Stimulated activated naive CD4-positive, alpha-beta T cell (primary cell): ENCODE measurements at places on chromosomes 1 and 21.

DNA sequence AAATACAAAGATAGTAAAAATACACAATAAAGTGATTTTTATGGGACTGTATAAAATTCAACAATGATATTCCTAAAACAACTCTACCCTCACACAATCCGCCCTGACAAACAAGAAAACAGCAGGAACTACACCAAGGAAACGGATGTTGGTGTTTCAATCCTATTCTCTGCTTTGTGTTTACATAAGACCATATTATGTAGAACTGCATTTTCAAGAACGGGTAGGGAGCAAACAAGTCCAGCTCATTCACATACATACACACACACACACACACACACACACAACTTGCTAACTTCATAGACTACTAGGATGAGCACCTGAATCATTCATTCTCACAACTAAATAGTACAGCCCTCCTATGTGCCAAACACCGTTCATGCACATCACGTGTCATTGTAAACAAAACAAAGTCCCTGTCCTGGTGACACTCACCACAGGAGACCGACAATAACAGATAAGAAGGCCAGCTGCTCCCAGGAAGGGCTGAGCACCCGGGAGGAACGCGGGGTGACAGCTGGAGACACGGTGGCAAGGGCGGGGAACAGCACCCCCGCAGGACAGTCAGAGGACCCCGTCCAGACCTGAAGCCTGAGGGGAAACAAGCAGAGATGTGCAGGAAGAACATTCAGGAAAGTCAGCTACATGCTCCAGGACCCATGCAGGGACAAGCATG is 43.0 kb downstream of the NPHP4 start:
- no peak for DNase-seq

- DNase-seq: no peak
These were observed 162.4 kb upstream of the CACYBP start for GRCh38 chr1:174837386-174837785.

DNA sequence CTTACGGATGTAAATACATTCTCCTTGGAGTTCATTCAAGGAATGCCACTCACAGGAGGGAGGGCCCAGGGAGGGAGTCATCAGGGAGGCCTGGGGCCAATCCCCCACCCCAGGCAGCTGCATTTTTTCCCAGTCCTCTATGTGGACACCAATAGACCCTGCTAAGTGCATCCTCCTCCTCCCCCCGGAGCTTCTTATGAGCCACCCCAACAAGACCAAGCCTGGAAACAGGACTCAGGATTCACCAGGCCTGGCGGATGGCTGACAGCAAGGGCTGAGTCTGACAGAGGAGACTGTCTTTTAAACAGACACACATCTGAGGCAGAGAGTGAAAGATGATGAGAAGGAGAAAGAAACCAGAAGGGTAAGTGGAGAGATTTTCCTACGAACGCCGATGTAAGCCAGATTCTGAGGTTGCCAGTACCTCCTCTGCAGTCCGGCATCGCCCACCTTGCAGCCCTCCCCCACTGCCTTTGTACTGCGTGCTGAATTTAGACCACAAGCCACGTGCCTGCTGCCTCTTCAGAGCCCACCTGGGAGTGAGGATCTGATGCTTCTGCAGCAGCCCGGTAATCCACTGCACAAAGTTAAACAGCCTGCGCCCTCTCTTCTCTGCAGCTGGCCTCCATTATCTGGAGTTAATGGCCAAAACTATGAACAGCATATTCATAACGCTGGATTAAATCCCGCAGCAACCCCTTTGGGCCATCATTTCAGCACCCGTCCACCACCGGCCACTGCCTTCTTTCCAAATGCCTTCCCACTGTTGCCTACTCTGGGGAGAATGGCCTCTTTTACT is 17.6 kb upstream of the SFPQ start:
- DNase-seq: no peak

- DNase-seq: no peak
These were observed 90.8 kb upstream of the TNFSF4 start for GRCh38 chr1:173297798-173298391.

DNA sequence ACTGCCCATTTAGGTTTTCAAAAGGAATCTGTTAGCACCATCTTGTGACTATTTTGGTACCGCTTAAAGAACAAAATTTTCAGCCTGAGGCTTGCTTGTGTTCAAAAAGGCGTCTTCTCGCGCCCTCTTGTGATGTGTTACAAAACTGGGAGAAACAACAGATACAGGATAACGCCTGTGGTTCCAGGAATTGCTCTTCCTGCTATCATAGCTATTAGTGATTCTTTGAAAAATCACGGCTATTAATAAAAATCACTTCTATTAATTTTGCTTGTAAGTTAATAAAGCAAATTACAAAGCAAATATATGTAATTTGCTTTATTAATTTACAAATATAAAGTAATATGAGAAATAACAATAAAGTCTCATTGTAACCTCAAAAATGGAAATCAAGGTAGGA is 82.2 kb upstream of the ABCD3 start:
- no peak for DNase-seq

- DNase-seq: no peak
These were observed 129.9 kb downstream of the DSCAM start for GRCh38 chr21:40717028-40717427.
